ENCODE measurements at places on chromosomes 4 and X.

GRCh38 chrX:28997706-28998463, 410.6 kb downstream of the IL1RAPL1 start:
- DNase-seq: no peak

- no peak for DNase-seq
These were observed 453.1 kb downstream of the TRAM1L1 start for GRCh38 chr4:116632269-116632668.

DNA sequence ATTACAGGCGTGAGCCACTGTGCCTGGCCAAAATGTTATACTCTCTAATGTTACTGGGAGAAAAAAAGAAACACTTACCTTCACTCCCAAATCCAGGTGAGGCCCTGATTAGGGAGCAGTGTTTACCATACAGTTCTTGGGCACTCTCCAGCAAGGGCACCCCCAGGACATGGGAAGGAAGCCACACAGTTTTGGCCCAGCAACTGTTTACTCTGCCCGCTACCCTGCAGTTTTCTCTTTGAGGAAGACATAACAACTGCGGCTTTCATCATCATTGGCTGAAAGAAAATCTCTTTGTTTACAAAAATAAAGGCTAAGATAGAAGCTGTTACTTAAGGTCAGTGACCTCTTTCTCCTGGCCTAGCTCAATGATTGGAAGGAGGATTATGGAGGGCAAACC, 145.5 kb upstream of the DUSP21 start:
- no peak for DNase-seq

GRCh38 chr4:177569434-177569833, 127.2 kb upstream of the AGA start:
- no peak for DNase-seq

DNA sequence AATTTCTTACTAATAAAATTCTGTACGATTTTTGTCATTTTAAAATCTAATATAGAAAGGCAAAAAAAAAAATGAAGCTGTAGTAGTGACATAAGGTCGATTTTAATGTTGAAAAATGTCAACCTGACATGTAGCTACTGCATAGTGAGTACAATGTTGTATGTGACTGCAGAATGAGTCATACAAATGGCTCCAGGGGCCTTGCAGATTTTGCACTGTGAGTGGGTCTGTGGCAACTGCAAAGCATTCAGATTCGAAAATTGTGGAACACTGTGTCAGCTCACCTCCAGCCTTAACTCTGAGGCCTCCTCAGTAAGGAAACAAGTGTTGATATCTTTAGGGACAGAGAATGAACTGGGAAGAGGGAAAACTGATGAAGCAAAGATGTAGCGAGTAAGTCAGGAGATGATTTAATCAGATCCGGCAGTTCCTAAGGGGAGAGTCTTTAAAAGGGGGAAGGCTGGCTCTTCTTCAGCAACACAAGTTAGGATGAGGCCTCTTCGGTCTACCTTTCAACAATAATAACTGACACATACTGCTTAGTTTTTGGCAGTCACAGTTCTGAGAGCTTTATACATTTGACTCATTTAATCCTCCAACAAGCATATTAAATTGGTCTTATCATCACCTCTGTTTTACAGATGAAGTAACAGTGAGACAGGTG, 24.9 kb downstream of the TKTL2 start:
- no peak for DNase-seq

GRCh38 chr4:145161549-145161948, 18.8 kb downstream of the OTUD4 start:
- no peak for DNase-seq

DNA sequence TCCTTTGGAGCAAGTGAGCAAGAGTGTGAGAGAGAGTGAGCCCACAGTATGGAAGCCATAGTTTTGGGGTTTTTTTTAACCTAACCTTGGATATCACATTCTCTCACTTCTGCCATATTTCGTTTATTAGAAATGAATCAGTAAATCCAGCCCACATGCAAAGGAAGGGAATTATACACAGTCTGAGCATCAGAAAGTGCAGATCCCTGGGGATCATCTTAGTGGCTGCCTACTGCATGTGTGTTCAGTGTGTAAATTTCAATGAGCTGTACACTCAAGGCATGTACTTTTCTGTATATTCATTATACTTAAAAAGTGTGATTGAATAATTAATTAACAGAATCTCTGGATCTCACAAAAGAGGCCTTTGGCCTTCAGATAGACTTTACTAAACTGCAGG, 133.8 kb upstream of the PRPS2 start:
- no peak for DNase-seq

- peak; percentile 6 for DNase-seq
These were observed 57.9 kb upstream of the TMPRSS11A start for GRCh38 chr4:68021185-68021584.

DNA sequence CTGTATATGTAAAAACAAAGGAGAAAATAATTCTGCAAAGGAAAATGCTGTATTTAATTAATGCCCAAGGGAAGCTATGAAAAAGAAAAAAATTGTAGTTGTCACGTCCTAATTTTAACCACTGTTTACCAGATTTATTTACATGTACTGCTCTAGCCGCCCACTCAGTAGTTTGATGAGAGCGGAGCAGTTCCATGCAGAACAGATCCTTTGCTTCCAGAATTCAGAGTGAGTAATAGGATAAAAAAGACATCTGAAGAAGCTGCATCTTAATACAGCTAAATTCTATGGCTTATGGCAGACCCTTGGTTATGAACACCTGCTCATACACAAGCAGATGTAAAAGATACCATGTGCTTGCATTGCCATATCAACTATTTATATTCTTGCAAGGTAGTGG, 287.0 kb downstream of the GASK1B start:
- DNase-seq: no peak

- DNase-seq: no peak
These were observed 46.5 kb downstream of the RFC1 start for GRCh38 chr4:39319676-39320075.

- DNase-seq: no peak
These were observed 121.8 kb upstream of the C1GALT1C1 start for GRCh38 chrX:120751683-120752082.

GRCh38 chrX:146449243-146449642, 360.3 kb upstream of the CXorf51B start:
- DNase-seq: no peak

GRCh38 chr4:65007841-65008439, 598.7 kb upstream of the TECRL start:
- DNase-seq: no peak

DNA sequence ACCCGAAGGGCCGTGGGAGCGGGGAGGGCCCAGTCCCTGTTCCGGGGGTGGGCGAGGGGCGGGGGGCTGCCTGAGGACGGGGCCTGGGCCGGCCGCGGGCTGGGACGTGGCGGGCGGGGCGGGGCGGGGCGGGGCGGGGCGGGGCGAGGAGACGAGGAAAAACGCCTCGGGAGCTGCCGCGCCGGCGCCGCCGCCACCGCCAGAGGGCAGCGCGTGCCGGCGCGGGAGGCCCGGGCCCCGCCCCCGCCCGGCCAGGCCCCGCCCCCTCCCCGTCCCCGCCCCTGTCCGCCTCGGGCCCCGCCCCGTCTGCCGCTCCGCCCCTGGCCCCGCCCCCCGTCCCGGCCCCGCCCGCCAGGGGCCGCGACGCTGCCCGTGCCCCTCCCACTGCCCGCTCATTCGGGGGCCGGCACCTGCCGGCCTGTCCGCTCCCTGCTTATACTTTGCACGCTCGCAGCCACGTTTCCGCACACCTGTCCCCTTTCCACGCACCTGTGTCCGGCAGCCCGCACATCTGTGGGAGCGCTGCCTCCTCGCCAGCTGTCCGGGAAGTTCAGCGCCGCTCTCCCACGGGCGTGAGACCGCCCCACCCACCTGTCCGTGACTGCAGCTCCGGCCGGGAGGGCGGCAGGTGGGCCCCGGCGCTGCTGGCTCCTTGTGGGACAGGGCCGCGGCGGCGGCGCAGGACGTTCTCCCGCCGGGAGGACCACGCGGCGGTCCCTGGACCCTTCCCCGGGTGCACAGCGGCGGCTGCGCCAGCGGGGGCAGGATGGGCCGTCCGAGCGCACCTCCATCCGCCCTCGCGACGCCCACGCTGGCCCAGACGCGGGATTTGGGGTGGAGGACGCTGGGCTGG, 1.7 kb upstream of the FGFRL1 start:
- peak; percentile 63 for DNase-seq

GRCh38 chr4:119025420-119025819, 110.2 kb upstream of the MYOZ2 start:
- DNase-seq: no peak

DNA sequence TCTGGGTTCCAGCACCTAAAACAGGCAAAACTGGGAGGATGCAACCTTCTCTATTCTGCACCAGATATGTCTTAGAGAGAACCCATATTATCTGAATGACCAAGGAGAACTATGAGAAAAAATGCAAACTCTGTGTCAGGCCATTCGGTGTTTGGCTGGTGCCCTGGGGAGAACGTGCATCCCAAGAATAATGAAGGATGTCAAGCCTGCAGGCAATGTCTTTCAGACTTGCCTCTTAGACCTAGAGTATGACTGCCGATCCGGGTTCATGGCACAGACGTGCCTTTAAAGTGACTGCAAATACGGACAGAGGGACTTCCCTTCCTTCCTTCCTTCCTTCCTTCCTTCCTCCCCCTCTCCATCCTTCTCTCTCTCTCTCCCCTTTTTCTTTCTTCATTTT, 6.9 kb downstream of the XAGE1B start:
- no peak for DNase-seq

DNA sequence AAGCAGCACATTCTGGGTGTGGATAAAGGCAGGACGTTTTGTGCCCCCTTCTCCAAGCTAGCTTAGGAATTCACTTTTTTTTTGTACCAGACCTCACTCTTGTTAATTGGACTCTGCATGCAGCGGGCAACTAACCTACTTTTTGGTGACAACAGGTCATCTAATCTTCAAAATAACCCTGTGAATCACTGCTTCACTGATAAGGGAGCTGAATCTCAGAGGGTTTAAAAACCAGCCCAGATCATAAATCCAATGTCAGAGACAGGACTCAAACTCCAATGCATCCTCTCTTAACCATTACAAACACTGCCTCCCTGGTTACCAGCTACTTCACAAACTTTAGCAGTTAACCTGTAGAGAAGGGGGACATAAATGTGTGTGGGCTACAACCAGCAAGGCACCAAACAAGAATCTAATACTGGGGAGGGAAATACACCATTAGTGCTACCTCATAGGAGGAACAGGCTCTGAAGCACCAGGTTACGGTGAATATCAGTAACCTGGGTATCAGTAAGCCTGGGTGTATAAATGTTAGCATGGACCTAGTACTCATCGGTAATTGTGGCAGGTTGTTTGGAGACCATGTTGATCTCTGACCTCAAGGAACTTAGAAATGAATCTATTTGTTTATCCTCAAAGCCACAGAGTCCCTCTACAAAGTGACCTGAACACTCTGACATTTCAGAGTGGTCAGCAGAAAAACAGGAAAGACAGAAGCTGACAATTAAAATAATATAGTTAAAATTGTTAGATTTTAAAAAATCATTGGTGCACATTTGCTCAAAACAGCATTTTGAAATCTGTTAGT, 2.6 kb downstream of the TIFA start:
- DNase-seq: no peak

DNA sequence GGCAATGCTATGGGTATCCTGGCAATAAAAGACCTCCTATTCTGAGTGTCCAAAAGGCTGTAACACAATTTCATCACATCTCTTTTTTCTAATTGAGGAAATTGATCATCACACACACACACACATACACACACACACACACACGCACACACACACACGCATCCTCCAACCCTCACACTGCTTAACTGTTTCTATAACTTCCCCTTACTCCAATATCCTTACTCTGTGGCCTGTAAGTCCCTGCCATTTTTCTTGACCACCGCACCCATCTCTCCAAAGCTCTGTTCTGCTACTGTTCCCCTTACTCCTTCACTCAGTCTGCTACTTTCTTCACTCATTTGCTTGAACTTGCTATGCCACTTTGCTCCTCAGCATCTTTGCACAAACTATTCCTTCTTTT, 115.6 kb downstream of the AMELX start:
- no peak for DNase-seq

- no peak for DNase-seq
These were observed 361.5 kb upstream of the FMR1 start for GRCh38 chrX:147550217-147550616.

GRCh38 chr4:147589586-147589985, 27.6 kb upstream of the TMEM184C start:
- no peak for DNase-seq

- no peak for DNase-seq
These were observed 47.8 kb upstream of the CRMP1 start for GRCh38 chr4:5940470-5941203.

DNA sequence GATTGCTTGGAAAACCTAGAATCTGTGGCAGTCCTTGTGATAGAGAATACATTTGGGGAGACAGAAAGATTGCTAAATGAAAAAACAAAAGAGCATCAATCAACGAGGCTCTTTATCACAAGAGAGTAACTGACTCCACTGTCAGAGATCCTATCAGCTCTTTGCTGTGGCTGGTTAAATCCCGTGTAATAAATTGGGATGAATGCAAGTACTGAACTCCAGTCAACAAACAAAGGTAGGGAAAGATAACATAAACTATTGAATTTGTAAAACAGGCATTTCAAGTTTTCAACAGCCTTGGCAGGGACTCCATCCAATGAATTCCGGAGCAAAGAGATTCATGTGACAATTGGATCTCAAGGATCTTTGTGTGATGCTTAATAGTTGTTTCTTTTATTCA, 21.3 kb downstream of the MMRN1 start:
- no peak for DNase-seq

GRCh38 chr4:85127653-85128052, 161.2 kb upstream of the WDFY3 start:
- DNase-seq: no peak

GRCh38 chr4:183328832-183329231, 6.6 kb upstream of the CLDN24 start:
- no peak for DNase-seq

DNA sequence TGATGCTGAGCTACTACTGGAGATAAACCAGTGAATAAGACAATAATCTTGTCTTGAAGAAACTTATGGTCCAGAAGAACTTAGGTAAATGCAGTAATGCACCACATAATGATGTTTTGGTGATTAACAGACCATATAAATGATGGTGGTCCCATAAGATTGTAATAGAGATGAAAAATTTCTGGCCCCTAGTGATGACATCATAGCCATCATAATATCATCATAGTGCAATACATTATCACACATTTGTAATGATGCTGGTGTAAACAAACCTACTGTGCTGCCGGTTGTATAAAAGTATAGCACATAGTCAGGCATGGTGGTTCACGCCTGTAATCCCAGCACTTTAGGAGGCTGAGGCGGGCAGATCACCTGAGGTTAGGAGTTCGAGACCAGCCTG, 846.8 kb downstream of the FSTL5 start:
- no peak for DNase-seq

GRCh38 chrX:147890756-147891155, 21.0 kb upstream of the FMR1 start:
- DNase-seq: no peak

All from T-helper 2 cell treated with Interferon-gamma antibody and Interleukin-4, amounts not matched to agents 5 μg/mL and 100 μg/mL, for 36 hours (primary cell).